ENCODE measurements at places on chromosomes 5 and 9.

- no peak for DNase-seq
Measured at GRCh38 chr5:2897276-2897961, 145.9 kb upstream of the IRX2 start.

GRCh38 chr9:2210201-2210600, 195.1 kb downstream of the SMARCA2 start:
- no peak for DNase-seq

DNA sequence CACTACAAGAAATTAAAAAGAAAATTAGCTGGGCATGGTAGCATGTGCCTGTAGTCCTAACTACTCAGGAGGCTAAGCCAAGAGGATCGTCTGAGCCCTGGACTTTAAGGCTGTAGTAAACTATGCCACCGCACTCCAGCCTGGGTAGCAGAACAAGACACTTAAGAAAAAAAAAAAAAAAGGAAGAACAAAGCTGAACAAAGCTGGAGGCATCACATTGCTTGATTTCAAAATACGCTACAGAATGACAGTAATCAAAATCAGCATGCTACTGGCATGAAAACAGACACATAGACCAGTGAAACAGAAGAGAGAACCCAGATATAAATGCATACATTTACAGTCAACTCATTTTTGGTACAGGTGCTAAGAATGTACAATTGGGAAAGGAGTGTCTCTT, 14.5 kb upstream of the OTULIN start:
- DNase-seq, result no peak

DNA sequence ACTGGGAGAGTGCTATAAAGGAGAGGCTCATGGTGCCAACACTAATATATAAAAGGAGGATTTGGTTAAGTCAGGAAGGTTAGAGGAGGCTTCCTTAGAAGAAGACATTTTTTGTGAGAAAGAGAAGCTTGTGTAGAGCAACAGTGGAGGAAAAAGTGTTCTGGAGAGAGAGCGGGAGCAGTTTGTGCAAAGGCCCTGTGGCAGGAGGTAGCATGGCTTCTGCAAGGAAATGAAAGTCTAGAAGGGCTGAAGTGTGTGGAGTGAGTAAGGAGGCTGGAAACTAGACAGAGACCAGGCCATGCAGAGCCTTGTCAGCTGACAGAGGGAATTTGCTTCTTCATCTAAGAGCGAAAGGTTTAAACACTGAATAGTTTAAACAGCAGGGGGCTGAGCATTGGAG, 64.4 kb upstream of the ARAP3 start:
- no peak for DNase-seq

- no peak for DNase-seq
Measured at GRCh38 chr9:25703701-25704357, 25.6 kb upstream of the TUSC1 start.

- DNase-seq, result no peak
Measured at GRCh38 chr5:84231433-84231832, 153.2 kb downstream of the EDIL3 start.

DNA sequence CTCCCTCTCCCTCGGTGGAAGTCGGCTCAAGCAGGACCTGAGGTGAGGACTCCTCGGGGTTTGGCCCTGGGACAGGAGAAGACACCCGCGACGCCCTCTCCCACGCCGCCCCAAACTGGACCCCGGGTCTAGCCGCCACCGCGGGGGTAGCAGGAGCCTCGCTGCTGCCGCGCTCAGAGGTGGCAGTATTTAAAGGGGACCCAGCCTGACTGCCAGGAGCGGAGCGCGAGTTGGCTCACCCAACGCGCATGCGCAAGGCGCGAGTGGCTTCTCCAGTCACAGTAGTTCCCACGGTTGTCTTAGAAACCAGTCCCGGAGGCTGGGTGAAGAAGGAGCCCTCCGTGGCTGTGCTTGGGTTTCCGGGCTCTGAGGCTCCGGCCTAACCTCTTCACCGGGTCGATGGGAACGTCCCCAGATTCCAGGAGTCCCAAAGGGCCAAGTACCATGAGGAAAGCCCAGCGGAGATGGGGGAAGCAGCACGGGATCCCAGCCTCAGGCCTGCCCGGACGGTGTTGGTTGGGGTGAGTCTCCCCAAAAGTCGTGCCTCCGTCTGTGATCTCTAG, 477.8 kb downstream of the SPATA31A7 start:
- no peak for DNase-seq

DNA sequence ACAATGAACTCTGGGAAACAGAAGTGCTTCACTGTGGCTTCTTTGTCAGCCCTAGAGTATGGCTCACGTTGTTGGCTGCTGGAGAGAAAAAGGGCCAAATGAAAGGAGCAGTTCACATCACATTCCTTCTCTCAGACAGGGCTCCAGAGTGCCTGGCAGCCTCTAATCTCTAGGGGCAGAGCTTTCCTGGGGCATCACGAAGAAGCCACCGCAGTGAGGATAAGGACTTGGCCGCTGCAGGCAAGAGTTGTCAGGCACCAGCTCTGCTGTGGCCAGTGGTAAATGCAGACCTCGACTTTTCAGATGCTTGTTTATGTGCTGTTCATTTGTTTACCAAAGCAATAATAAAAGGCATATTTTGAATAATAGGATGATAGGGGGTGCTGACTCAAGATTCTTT, 227.2 kb downstream of the ICE1 start:
- DNase-seq, result no peak

DNA sequence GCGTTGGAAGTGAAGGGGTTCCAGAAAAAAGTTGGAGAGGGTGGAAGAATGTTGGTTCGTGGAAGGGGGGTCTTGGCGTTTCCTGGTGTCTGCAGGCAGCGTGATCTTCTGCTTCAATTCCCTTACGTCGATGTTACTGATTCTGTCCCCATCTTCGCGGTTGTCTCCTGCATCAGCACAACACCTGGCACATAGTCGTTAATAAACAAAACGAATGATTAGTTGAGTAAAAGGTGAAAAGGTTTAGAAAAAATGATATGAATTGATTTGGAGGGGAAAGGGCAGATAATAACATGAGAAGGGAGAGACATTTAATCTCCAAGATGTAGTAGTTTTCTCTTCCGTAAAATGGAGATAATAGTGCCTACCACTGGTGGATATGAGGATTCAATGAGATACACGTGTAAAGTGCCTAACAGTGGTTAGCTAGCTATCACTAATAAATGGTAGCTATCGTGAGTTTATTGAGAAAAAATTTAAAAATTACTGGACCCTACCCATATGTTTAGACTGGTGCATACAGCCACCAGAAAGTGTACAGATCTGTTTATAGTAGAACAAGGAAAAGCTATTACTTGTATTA, 556 bp downstream of the MTREX start:
- DNase-seq, result peak; percentile 23

- DNase-seq, result no peak
Measured at GRCh38 chr9:4574657-4575243, 84.5 kb downstream of the SLC1A1 start.

DNA sequence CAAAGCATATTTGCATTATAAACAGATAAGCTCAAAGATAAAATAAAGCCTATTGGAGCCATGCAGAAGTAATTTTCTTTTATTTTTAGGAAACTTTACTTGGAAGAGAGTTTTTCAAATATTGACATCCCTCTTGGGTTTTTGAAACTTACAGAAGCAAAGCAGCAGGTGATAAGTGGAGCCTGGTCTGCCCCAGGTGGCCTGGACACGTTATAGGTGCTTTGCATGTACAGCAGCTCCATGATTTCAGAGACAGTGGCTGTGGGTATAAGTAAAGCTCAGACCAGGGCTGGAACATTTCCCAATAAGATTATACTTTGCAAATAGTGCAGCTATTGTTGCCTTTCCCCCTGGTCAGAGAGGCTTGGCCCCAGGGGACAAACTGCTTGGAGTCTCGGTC, 51.5 kb downstream of the CCDC192 start:
- no peak for DNase-seq

- DNase-seq, result peak; percentile 77
Measured at GRCh38 chr5:15601274-15601673, 101.3 kb downstream of the FBXL7 start.

GRCh38 chr9:120737416-120738165, 23.3 kb upstream of the MEGF9 start:
- DNase-seq, result no peak

DNA sequence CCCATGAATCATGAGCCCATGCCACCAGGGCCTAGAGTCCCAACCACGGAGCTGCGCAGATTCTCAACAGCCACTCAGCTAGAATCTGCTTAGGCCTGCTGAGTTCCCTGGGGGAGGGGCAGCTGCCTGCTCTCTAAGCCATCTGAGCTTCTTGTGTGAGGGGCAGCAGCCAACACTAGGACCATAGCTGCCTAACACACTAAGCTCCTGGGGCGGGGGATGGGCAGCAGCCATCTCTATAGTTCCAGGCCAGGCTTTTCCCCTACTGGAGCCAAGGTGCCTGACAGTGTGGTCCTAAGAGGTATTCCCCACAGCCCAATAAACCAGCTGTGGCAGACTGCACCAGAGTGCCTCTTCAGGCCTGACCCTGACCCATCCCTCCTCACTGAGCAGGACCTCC, 255.9 kb upstream of the ACO1 start:
- DNase-seq, result no peak

- no peak for DNase-seq
Measured at GRCh38 chr9:133839822-133840329, 101.7 kb upstream of the SARDH start.

DNA sequence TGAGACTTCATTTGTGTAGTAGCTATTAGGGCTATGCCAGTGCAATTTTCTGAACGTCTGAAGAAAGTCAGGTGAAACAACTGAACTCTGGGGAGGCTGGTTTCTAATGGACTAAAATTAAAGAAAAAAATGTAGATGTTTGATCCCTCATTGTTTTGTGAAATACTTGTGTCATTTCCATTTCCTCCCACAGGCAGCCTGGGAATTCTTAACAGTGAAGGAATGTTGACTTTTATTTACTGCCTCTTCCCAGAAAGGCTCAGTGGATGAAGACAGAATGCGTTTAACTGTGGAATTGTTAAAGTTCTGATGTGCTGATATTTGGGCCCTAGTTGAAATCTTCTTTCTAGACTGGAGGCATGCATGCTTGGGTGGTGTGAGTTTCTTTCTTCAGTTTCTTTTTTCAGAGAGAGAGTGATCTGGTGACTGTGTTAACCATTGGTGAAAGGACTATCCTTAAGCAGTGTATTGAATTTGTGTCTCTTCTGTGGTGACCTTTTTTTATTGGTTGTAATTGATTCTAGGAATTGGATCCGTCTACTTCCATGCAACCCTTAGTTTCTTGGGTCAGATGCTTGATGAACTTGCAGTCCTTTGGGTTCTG, 15.5 kb downstream of the ACER2 start:
- DNase-seq, result no peak

- DNase-seq, result no peak
Measured at GRCh38 chr9:38334234-38334633, 58.3 kb upstream of the ALDH1B1 start.

DNA sequence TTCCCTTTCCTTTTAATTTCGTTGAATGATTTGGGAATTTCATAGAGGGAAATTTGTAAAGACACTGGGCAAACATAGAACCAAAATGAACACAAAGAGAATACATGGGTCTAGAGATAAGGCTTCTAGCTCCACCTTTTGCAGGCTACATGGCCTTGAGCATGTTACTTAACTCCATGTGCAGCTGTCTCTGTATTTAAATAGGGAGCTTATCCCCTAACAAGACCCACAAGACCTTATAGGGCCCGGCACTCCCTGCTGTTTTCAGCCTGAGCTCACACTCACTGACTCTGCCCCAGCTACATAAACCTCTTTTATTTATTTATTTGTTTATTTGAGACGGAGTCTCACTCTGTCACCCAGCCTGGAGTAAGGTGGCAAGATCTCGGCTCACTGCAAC, 30.6 kb upstream of the TLE1 start:
- DNase-seq, result no peak

- no peak for DNase-seq
Measured at GRCh38 chr5:152372875-152373274, 32.2 kb downstream of the NMUR2 start.

GRCh38 chr9:16254674-16255073, 615.8 kb downstream of the BNC2 start:
- DNase-seq, result no peak

DNA sequence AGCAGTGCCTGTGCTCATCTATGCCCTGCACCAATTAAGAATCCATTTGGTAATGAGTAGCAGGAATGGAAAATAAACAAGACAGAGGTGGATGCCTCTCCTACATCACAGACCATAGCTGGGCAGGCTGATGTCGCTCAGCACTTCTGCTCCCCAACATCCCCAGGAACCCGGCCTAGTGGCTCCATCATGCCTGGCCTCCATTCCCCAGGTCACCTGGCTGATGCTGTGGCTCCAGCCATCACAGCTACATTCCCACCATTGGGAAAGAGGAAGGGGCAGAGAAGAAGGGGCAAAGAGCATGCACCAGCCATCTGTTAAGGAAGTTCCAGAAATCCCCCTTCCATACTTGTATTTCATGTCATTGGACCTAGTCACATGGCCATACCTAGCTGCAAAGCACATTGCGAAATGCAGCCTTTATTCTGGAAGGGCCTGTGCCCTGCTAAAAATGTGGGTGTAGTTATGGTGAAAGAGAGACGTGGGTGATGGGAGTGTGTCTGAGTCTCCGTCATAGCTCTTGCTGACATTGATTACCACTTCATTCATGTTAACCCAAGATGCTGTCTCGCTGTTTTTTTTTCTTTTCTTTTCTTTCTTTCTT, 86.1 kb upstream of the ADAMTS2 start:
- no peak for DNase-seq

All from LHCN-M2 (cell line).